Hematopoietic multipotent progenitor cell treated with erythropoietin and hydrocortisone succinate and interleukin-3 and kit ligand, for 8 days (in vitro differentiated cells): ENCODE measurements at places on chromosomes 3 and 15.
A peak's percentile ranks its signal among the peaks of the same experiment; 100 is the strongest.

- DNase-seq: no peak
These were observed 13.2 kb upstream of the RPP14 start for GRCh38 chr3:58292866-58293265.

DNA sequence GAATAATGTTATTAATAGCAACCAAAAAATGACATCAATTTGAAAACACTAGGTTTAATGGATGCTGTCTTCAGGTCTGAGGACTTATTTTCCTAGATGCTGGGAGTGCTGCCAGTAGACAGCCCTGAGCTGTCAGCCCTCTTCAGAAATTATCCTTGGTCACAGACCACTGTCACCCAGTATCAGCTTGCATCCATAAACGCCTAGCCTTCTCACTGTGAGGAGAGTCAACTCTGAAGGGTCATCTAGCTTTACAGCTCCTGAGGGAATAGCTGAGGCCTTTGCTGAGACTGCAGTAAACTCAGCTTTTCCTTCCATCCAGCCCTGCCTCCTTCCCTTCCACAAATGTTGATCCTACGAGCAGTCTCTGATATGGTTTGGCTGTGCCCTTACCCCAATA lies 19.4 kb upstream of the MNS1 start:
- no peak for DNase-seq

- no peak for DNase-seq
These were observed 1.7 kb downstream of the CLRN1 start for GRCh38 chr3:150970665-150971324.

DNA sequence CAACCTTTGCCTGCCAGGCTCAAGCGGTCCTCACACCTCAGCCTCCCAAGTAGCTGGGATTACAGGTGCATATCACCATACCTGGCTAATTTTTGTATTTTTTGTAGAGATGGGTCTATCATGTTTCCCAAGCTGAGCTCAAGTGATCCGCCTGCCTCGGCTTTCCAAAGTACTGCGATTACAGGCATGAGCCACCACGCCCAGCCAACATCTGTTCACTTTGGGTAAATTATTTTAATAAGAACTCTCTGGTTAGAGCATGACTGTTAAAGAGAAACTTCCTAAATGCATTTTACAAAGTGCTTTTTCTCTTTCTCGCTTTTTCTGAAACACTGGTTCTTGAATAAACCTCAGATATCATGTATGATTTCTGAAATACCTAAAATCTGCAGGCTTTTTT lies 172.5 kb downstream of the PTPRG start:
- DNase-seq: no peak

DNA sequence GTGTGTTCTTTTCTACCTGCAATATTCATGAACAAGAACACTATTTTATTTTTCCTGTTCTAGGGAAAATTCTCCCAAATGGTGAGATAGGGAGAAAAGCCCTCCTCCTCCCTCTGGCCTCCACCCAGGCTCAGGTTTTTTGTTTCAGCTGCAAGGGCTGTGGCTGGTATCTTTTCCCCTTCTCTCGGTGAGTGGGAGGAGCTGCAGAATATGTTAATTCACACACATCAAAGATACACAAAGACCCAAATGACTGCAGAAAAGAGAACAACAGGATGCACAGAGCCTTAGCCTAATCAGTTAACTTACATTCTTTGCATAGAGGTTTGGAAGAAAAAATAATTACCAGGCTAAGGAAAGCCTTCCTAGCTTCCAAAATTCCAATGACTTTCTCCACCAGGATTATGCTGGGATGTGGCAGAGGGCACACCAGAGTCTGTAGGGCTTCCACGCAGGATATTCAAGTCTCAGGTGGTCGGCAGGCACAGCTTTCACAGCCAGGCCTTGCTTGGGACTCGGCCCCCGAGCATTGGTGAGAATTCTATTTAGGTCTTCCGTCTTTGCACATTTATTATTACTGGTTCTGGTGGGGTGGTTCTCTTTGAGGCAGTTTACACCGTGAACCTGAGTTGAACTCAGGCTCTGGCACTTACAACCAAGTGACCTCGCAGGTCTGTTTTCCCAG lies 64.9 kb downstream of the ABHD5 start:
- no peak for DNase-seq

GRCh38 chr3:194833114-194833910 lies 147.6 kb downstream of the FAM43A start:
- no peak for DNase-seq

DNA sequence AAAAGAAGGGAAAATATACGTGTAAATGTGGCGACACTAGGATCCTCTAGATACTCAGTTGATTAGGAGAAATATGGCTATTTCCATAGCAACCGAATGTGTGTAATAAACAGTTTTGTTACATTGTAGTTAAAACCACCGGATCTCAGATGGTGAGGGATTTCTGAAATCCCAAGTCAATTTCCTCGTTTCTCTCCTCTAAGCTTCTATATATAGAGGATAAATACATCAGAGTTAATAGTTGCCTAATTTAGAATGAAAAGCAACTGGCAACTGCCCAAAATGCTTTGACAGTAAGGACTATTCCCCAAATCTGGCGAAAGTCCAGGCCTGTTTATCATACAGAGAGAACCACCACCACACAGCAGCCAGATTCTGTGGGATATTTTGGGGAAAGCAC lies 112.6 kb downstream of the GABRB3 start:
- DNase-seq: no peak

GRCh38 chr3:24495326-24495994 lies 810 bp upstream of the THRB start:
- peak; percentile 78 for DNase-seq

DNA sequence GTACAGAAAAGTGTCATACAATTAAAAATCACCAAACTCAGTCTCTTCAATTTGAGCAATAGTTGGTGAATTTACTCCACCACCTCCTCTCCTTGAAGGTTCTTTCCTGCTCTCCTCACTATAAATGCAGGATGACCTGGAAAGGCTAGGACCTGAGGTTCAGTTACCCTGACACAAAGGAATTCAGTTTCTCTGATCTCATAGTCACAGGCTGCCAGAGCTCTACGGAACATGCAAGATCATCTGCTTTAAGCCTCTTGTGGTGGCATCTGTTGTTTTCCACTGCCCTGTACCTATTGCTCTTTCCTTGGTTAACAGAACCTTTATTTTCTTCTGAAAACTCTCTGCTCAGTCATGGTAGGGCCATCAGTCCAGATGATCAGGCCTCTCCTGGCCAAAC lies 4.9 kb upstream of the TP63 start:
- no peak for DNase-seq
